Foreskin keratinocyte (primary cell): ENCODE measurements at places on chromosomes 12 and 14.

- DNase-seq = no peak
These were observed 128.9 kb upstream of the RTL1 start for GRCh38 chr14:101032433-101032832.

- no peak for DNase-seq
These were observed 209.4 kb upstream of the G2E3 start for GRCh38 chr14:30349520-30349919.

- no peak for DNase-seq
These were observed 79.4 kb downstream of the METTL25 start for GRCh38 chr12:82437744-82438143.

DNA sequence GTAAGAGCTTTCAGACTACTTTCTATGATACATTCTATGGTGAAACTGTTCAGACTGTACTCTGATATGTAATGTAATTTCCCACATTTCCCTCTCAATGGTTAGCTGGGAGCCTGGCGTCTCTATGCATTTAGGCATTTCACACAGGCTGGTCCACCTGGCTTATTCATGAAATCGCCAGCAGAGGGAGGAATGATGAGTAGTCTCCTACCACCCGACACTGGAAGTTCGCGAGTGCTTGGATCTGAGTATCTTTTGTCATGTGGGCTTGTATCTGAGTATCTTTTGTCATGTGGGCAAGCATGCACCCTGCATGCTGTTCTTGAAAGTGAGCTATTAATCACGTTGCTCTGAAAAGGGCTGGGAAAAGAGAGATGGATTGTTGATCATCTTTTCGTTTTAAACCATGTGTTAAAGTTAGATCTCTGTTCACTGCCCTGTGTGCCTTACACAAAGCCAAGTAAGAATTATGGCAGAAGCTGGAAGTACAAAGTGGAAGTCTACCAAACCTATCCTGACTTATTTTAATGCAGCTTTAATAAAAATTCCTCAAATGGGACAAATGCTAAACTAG is 235.0 kb downstream of the ATP23 start:
- DNase-seq = no peak

GRCh38 chr14:32183151-32184058 is 18.4 kb upstream of the RNU6-7 start:
- no peak for DNase-seq

DNA sequence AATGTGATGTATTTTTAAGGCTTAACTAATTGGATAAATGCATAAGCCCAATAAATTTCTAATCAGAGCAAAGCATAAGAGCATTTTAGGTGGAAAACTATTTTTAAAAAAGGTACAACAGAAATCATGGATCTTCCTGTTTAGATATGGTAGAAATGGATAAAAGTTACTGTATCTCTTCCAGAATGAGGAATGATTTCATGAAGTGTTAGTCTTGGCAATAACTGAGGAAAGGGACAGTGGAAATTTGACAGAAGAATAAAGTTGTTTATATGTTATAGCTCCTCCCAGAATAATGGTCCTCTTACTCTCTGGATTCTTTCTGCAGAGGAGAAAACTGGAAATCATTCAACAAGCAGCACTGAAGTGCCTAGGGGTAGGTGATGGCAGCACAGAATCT is 32.4 kb upstream of the BMAL2 start:
- no peak for DNase-seq

DNA sequence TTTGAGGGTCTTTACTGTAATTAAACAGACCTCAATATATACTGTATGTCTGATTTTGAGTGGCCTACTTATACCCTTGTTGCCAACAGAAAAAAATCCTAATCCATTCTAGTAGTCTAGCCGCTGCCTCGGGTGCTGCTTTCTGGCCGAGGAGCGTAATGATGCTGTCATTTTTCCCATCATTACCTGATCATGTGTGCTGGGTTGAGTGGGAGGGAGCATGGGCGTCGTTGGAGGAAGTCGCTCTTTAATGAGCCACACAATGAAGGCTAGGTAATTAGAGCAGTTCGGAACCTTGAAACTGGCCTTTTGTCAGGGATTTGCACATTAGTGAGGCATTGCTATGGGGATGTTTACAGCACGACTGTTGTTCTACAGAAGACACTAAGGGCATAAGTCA is 76.1 kb upstream of the RFX4 start:
- no peak for DNase-seq

DNA sequence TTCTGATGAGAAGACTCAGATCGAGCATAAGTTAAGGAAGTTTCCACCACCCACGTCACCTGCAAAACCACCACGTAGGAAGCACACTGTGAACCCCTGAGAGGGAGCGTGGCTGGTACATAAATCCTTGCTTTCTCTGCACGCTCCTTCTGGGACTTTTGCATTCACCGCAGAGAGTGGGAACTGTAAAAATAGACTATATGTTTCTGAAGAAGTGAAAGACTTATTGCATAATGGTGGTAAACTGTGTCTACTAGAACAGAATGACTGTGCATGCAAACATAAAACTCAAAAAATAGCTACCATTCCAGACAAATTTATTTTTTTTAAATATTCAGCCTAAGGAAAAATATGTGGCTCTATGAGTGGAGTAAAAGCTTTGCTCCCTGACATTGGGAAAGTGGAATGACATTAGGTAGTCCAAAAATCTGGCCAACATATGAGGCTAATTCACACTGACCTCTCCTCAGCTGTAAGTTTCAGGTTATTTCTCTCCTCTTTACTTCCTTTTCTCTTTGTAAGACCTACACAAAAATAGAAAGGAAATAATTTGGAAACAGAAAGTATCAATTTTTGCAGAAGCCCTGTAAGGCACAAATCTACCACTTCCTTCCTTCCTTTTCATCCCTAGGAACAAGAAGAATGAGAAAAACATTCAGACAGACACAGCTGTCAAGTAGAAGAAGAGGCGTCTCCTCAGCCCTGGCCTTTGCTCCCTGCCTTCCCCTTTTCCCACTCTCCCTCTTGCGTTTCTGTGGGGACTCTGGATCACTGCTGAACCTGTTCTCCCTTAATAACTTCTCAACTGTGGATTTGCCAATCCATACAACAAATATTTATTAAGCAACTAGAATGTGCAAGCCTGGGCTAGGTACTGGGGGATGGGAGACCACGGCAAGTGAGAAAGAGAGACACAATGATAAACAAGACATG is 264.3 kb upstream of the FOXN3 start:
- DNase-seq = no peak

DNA sequence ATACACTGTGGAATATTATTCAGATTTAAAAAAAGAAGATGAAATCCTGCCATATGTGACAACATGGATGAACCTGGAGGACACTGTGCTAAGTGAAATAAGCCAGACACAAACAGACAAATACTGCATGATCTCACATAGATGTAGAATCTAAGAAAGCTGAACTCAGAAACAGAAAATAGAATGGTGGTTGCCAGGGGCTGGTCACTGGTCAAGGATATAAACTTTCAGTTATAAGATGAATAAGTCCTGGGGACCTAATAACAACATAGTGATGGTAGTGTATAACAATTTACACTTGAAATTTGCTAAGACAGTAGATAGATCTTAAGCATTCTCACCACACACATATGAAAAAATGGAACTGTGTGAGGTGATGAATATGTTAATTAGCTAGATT is 161.3 kb upstream of the TMCC3 start:
- no peak for DNase-seq

DNA sequence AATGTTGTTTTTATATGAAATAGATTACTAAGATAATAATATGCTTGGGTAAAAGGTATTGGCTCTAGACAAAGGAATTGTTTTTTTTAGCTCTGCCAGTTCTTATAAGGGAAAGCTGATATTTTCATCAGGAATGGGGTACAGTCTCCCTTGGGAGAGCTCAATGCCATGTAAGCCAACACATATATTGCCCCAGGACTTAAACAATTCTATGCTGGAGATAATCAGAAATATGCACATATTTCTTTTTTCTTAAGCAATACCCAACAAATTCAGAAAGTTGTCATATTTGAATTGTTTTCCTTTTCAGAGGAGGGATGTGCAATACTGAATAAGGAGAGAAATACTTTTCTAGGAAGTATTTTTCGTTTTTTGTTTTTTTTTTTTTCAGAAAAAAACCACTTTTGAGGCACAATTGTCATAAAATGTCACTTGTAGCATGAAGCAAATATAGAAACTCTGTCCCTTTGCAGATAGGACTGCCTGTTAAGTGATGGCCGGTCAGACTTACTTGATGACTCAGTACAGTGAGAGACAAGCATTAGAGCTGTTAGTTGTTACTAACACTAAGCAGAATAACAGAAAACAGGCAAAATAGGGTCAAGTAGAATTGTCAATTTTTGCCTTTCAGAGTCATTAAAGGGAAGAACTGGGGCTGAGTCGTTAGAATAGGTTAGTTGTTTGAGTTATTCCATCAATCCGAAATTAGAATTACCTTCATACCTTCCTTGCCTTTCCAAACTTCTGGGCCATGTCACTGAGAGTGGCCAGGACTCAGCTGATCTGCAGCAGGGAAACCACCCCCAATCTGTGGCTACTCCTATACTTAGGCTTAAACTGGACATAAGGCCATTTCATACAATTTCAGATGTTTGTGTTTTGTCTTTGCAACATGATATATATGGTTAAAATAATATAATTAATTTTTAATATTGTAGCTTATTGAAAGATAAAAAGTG is 168.1 kb downstream of the SLC38A4 start:
- no peak for DNase-seq

GRCh38 chr12:128150961-128151360 is 116.0 kb upstream of the TMEM132C start:
- no peak for DNase-seq

DNA sequence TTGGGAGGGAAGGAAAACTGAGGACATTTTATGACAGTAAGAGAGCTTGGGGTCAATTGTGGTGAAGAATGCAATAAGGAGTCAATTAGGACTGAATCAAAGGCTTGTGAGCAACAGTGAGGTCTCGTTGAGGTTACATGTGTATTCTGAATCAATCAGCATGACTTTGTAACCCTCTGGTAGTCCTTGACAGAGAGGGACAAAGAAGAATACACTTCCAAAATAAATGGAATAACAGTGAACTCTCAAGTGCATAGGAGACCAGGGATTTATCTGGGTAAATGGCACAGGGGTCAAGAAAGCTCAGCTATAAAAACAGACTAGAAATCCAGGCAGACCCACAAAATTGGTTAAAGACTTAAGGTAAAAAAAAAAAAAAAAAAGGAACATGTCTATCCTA is 85.1 kb upstream of the NAV3 start:
- DNase-seq = no peak
